ENCODE measurements at places on chromosomes 6 and 20.
A peak's percentile ranks its signal among the peaks of the same experiment; 100 is the strongest.

DNA sequence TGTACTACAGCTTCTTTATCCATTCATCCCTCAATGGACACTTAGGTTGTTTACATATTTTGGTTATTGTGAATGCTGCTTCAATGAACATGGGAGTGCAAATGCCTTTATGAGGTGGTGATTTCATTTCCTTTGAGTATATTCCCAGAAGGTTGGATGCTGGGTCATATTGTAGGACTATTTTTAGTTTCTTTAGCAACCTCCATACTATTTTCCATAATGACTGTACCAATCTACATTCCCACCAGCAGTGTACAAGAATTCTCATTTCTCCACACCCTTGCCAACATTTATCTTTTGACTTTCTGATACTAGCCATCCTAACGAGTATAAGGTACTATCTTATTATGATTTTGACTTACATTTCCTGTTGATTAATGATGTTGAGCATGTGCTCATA, 269.0 kb downstream of the C6orf118 start:
- no peak for DNase-seq

GRCh38 chr20:55977690-55978459, 27.4 kb downstream of the CBLN4 start:
- DNase-seq, result no peak

DNA sequence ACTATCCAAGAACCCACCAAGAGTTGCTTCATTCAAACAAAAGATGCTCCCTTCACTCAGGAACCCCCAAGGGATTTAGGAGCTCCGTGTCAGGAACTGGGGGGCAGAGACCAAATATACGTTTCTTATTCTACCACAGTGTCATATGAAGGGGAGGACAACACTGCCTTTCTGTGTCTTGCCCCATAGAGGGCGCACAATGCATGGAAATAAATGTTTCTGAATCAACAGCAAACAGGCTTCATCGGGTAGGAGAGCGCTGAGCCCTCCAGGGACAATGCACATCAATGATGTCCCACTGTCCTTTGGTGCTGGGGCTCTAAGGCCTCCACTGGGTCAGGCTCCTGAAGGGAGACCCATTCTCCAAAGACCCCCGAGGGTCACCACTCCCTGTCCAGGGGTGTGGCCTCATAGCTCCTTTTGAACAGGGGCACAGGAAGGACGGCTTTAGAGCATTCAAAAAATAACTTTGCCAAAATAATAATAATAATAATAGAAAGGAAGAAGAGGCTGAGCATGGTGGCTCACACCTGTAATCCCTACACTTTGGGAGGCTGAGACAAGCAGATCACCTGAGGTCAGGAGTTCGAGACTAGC, 31.1 kb downstream of the PLG start:
- DNase-seq, result peak; percentile 21

DNA sequence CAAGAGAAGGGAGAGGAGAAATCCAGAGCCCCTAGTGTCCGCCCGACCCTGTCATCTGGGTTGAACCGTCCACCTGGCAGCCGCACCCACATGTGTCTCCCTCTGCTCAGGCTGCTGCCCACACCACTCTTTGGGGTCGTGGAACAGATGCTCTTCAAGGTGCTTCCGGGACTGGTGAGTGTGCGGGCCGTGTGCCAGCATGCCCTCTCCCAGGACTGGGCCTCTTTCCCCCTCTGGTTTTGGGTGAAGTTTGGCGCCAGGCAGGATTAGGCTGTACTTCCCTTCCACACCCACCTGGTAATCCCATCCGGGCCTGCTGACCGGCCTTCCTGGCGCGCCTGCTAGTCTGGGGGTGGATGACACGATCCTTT, 7.9 kb downstream of the BPIFB3 start:
- DNase-seq, result no peak

- DNase-seq, result no peak
These were observed 21.7 kb downstream of the GGT7 start for GRCh38 chr20:34850969-34851368.

GRCh38 chr20:16395366-16395765, 177.9 kb downstream of the KIF16B start:
- no peak for DNase-seq

DNA sequence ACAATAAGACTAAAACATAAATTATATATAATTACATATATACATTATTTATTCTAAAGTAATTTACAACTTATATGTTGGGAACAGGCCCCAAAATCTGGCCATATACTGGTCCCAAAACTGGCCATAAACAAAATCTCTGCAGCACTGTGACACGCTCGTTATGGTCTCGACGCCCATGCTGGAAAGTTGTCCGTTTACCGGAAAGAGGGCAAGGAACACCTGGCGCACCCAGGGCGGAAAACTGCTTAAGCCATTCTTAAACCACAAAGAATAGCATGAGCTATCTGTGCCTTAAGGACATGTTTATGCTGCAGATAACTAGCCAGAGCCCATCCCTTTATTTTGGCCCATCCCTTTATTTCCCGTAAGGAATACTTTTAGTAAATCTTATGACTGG, 164.9 kb downstream of the CENPW start:
- DNase-seq, result no peak

GRCh38 chr20:59770851-59771250, 162.6 kb downstream of the SYCP2 start:
- DNase-seq, result no peak

DNA sequence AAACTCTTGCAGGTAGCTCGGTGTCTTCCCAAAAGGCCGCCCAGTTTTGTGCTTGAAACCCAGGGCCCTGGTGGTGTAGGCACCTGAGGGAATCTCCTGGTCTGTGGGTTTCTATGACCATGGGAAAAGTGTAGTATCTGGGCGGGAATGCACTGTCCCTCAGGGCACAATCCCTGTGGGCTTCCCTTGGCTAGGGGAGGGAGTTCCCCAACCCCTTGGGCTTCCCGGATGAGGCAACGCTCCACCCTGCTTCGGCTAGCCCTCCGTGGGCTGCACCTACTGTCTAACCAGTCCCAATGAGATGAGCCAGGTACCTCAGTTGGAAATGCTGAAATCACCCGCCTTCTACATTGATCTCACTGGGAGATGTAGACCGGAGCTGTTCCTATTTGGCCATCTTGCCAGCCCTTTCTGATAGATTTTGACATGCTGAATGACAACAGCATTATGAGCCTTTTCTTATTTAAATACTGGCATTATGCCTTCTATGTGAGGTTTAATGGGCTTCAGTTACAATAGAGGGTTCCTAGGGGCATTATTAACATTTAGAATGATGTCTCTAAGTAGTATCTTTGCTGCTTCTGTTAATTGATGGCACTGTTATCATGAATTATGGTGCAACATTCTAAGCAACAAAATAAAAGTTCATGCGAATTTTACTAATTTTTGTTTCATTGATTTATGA, 133.7 kb upstream of the FLRT3 start:
- no peak for DNase-seq

- no peak for DNase-seq
These were observed 22.3 kb upstream of the UNC93A start for GRCh38 chr6:167268683-167269280.

DNA sequence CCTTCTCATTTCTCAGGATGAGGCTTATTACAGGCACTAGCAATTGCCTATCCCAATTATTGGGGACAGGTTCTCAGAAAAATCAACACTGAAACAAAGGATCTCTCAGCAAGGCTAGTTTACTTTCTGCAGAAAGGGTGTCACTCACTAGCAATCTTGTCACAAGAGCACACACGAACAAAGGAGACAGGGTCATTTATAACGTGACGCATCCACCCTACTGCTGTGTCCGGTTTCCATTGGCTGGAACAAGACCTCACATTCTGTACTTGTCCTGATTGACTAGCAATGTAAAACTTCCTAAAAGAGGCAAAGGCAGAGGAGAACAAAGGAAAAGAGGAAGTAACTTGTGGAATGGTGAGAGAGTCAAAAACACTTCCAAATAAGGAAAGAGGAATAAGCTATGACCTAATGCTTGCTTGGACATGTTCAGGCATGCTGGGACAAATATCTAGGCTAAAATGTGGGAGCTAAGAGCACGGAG, 160.2 kb upstream of the STXBP5 start:
- DNase-seq, result no peak

DNA sequence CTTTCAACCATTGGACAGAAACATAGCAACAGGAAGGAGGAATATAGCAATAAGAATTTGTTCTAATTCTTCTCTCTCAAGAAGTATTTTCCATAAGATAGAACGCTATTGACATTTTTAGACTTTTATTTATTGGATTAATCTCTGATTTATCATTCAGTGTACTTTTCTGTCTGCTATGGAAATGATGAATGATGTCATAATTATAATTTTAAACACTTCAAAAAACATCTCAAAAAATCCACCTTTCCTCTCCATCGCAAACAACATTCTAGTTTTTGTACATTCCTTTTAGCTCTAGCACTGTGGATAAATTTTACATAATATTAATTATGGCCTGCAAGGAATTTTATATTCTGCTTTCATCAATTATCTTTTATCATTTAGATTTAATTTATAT, 643.2 kb downstream of the DHX35 start:
- DNase-seq, result no peak

DNA sequence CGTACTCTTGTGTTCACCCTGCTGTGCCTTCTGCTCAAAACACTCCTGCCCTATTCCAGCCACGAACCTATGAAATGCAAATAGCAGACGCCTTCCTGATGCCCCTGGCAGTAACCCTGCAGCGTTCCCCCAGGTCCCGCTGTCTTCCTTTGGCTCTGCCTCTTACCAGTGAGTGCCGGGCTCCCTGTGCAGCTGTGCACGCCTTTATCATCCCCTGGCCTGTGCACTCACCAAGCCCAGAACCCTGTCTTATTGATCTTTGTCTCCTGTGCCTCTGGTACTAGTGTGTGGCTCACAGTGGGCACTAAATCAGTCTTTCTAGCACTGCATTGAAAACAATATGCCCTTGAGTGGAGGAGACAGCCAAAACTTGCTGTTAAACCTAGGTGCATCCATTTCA, 19.7 kb downstream of the ZDHHC14 start:
- DNase-seq, result no peak

DNA sequence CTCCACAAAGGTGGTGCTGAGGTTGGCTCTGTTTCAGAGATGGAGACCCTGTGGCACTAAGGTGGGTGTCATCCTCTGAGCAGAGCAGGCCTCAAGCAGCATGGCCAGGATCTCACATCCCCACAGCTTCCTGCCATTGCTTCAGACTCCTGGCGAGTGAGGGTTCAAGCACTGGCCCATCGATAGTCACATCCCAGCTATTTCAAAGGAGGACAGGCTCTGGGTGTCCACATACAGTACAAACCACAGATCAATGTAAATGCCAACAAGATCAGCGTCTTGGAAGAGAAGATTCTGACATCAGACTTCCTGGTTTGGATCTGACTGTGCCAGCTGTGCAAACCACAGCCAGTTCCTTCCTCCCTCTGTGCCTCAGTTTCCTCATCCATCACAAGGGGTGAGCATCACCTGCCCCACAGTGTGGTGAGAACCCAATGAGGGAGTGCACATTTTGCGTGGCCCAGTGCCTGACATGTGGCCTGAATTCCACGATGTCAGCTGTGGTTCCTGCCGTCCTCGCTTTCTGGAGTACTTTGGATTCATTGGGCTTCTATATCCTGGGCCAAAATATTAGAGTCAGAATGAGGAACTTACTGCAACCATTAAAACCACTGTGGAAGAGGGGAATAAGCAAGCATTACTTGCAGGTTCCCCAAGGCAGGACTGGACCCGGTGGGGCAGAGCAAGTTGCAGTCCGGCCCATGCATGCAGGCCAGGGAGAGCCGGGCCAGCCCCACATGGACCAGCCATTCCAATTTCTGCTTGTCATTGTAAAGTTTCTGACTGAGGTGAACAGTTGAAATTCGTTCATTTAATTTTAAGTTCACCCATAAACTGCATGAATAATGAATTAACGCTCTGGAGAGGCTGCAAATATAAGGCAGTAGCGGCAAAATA, 236.0 kb downstream of the TTLL2 start:
- no peak for DNase-seq

GRCh38 chr6:93391965-93392364, 27.4 kb downstream of the EPHA7 start:
- DNase-seq, result no peak

DNA sequence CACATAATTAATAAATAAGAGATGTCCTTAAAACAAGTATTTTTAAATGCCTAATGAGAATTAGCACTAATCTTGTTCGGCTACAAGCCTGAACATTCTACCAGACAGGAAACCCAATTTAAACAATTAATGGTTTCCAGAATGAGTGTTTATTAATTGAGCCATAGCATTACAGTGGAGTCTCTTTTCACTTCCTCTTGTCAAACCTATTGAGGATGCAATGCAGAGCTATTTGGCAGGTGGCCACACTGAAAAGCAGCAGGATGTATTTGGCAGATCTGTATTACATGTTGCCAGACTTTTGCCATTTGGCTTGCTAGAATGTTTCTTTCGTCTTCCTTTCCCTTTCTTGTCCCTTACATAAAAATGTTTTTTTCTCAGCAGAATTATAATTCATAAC, 475.2 kb upstream of the MARCKS start:
- DNase-seq, result no peak

GRCh38 chr6:63307581-63308246, 12.1 kb downstream of the LGSN start:
- no peak for DNase-seq

DNA sequence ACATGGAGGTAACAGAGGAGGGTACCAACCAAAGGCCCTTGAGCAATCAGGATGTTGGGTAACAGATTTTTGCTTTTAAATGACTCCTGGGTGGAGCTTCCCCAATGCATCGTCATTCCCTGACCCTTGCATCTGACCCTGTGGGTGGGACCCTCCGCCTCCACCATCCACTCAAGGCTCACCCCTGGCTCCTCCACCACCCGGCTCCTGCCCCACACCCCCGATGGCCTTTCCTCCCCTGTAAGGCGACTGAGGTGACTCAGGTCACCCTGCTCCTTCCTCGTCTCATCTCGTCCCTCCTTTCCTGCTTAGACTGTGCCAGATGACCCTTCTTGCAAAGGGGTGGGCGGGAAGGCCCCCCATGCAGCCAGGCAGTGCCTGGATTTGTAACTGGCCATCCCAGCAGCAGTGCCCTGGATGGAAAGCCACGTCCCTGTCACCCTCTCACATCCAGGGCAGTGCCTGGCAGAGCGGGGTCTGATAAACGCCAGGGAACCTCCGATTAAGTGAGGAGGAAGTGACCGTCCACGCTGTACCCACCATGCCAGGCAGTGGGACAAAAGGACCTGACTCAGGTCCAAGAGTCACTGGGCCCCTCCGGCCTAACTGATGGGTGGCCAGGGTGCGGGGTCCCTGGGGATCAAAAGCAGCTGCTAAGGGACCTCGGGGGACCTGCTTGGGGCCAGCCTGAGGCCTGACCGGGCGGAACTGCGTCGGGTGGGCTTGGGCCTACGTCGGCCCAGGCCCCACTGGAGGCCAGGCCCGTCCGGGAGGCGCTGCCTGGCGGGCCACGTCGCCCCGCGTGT, 624 bp upstream of the NPEPL1 start:
- no peak for DNase-seq

DNA sequence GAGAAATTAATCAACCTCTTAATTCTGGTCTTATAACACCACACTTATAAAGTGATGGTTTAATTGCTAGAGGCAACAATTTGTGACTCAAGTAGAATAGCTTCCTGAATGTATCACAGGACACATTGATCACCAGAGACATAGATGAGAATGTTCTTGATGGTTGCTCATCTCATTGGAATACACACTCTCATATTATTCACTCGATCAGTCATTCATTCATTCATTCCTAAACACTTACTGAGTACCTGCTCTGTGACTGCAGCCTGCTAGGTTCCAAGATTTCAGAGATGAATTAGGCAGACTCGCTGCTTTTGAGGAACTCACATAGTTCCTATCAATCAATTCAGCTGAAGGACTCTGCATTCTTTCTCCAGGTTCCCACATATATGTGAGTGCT, 365.1 kb upstream of the SOX4 start:
- DNase-seq, result no peak

Measured in D721Med (cell line).